NCI-H1417 treated with DMSO at 0.1 percent for 48 hours (cell line): ENCODE measurements at places on chromosomes 16 and 17.

- DNase-seq, result no peak
Observed at GRCh38 chr17:2906901-2907300, 110.7 kb downstream of the RAP1GAP2 start.

DNA sequence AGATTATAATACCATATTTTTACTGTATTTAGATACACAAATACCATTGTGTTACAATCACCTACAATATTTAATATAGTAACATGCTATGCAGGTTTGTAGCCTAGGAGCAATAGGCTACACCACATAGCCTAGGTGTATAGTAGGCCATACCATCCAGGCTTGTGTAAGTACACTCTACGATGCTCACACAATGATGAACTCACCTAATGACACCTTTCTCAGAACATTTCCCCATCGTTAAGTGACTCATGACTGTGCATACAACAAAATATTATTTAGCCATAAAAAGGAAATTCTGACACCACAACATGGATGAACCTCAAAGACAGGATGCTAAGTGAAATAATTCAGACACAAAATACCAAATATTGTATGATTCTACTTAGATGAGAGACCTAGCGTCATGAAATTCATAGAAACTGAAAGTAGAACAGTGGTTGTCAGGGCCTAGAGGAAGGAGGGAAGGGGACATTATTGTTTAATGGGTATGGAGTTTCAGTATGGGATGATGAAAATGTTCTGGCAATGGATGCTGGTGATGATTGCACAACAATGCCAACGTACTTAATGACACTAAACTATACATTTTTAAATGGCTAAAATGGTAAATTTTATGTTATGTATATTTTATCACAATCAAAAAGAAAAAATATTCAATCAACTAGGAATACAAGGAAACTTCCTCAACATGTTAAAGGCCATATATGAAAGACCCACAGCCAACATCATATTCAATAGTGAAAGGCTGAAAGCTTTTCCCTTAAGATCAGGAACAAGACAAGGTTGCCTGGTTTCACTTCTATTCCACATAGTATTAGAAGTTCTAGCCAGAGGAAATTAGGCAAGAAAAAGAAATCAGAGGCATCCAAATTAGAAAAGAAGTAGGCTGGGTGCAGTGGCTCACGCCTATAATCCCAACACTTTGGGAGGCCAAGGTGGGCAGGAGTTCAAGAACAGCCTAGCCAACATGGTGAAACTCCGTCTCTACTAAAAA, 5.9 kb upstream of the C16orf87 start:
- DNase-seq, result no peak

- no peak for DNase-seq
Observed at GRCh38 chr16:8716592-8716991, 42.2 kb downstream of the ABAT start.

DNA sequence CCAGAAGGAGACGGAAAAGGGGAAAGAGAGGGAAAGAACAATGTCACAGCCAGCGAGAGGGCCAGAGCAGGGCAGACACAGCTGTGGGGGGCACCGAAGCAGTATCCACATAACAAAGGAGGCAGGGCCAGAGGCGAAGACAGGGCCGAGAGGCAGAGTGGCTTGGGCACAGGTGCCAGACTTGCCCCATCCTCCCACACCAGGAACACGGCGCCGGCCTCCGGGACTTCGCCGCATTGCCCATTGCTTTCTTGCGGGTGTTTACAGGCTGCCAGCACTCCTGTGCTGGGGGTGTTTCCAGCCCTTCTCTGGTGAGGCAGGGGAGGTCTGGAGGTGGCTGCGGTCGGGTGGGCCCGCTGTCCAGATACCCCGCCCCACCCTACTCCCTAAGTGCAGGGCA, 78.0 kb downstream of the ENGASE start:
- no peak for DNase-seq

DNA sequence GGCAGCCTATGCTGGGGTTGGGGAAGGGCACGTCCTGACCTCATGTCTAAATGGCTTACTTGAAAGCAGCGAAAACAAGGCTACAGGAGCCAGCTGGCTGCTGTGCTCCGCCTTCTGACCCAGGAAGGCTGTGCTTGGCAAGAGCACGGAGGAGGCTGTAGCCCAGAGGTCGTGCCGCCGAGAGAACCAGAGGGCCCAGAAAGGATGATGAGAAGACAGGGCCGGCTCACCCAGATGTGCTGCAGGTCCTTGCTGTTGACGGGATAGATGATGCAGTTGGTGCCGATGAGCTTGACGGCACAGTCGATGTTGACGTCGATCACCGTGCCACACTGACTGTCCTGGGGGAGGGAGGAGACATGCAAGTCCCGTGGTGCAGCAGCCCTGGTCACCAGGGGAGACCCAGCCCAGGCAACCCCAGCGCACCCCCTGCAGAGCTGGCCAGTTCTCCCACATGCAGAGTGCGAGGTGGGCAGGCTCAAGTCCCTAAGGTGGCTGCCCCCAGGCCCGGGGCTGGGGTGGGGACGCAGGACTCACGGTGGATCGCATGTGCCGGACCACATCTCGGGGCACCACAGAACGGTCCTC, 20.7 kb downstream of the SPHK1 start:
- no peak for DNase-seq

- DNase-seq, result no peak
Observed at GRCh38 chr16:10833271-10833670, 14.7 kb upstream of the TVP23A start.

DNA sequence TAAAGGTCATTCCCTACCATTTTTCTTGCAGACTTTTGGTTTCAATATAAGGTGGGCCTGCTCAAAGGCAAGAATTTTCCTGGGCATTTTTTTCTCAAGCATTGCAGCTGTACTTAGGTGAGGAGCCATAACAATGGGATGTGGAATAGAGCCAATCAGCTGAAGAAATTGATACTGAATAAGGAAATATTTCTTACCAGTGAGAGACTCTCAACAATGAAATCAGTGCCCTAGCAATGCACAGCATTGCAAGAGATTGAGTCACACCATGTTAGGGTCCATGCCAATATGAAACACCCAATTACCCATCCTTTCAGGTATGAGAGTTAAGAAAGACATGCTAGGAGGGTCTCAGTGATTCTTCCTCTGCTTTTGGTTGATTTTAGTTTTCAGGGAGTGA, 237.6 kb downstream of the SOX9 start:
- no peak for DNase-seq

GRCh38 chr17:50963139-50963538, 97.0 kb upstream of the TOB1 start:
- DNase-seq, result no peak

DNA sequence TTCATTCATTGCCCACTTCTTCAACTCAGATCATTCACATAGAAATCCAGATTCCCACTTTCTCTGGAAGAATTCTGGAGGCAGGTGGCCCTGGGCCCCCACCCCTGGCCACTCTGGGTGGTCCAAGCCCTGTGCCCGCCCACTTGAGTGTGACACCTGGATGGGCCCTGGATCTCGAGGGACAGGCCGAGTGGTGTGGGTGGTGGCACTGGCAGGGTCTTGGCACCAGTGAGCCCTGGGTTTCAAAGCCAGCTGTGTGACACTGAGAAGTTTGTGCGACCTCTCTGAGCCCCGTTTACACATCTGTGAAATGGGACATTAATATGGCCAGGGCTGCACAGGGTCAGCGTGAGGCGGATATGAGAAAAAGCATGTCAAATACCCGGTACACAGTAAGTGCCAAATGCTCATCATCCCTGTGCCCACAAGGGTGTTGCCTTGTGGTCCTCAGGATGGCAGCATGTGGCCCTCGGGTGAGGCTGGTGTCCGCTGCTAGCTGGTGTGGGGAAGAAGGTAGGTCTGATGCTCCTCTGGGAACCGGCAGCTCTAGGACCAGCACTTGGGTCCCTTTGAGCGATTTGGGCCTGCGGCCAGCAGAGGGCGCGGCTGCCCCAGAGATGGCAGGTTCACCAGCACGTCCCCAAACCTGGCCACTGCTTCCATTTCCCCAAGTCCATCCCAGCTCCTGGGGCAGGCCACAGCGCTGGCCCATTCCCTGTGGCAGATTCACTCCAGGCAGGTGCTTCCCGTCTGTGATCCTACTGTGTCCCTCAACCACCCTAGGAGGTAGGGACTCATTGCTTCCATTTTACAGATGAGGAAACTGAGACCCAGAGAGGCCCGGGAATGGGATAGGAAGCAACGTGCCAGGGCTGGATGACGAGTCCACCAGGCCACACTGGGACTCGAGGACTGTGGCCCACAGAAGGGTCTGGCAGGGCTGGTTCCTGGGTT, 3.6 kb downstream of the OSGIN1 start:
- DNase-seq, result no peak

DNA sequence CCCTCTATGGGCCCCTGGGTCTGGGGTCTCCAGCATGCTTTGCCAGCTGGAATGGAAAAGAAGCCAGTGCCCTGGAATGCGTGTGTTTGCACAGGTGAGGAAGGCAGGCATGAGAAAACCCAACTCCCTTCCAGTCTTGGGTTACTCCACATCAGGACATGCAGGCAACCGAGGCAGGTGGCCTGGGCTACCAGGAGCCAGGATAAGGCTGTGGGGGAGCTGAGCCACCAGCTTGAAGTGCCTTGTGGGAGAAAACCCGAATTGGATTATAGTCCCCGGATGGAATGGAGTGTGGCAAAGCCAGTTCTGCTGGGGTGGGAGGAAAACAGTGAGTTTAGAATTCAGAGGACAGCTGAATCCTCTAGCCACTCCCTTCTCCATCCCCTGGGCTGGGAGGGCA, 7.2 kb downstream of the SRCIN1 start:
- DNase-seq, result peak; percentile 24
